Psoas muscle (tissue), 8 donors: ENCODE measurements at places on chromosomes 5 and 9. TPM values are rescaled to one million over a fixed set of nuclear protein-coding genes. Genes with fewer than 3 reads are reported as not detected.

DNA sequence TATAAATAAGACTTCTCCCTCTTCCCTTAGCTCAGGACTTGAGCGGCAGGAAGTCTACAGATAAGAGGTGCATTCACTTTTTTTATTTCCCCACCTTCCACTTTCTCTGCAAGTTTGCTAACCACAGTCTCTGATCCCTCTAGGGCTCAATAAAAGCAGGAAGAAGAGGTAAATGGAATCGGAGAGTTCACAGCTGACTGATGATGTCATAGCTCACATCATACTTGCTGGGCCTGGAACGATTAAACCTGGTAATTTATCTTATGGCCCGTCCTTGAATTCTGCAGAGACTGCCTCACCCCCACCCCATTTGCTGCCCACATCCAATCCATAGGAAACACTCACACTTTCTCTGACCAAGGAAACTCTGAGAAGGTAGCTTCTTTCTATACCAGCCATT, 62.9 kb downstream of the DRD1 start:
- H3K27ac ChIP-seq: no peak overlapping the region
- no peaks in the 10 kb centered on the region for H3K4me1 ChIP-seq
- no peaks in the 10 kb centered on the region for H3K36me3 ChIP-seq
- H3K4me3 ChIP-seq: no peak overlapping the region
- H3K27me3 ChIP-seq: no peaks in the 10 kb centered on the region
- DNase-seq: no peak

DNA sequence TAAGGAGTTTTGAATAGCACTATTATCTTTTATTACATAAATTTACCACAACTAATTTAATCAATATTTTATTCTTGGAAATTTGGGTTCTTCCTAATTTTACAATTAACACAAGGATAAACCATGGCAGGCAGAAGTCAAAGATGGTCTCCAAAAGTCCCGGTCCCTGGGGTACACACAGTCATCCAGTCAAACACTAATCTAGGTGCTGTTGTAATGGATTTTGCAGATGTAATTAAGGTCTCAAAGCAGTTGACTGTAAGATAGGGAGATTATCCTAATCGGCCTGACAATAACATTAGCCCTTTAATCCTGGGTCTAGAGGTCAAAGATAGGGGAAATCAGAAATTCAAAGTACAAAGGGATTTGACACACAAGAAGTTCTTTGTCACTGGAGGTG, 57.5 kb upstream of the HTR1A start:
- H3K27ac ChIP-seq: no peak overlapping the region
- no peak for DNase-seq
- no peak overlapping the region for H3K4me3 ChIP-seq

GRCh38 chr5:53930457-53930856, 370.0 kb downstream of the NDUFS4 start:
- no peak for DNase-seq
- no peak overlapping the region for H3K4me3 ChIP-seq
- H3K27me3 ChIP-seq: no peaks in the 10 kb centered on the region
- H3K27ac ChIP-seq: no peak overlapping the region
- no peaks in the 10 kb centered on the region for H3K36me3 ChIP-seq

DNA sequence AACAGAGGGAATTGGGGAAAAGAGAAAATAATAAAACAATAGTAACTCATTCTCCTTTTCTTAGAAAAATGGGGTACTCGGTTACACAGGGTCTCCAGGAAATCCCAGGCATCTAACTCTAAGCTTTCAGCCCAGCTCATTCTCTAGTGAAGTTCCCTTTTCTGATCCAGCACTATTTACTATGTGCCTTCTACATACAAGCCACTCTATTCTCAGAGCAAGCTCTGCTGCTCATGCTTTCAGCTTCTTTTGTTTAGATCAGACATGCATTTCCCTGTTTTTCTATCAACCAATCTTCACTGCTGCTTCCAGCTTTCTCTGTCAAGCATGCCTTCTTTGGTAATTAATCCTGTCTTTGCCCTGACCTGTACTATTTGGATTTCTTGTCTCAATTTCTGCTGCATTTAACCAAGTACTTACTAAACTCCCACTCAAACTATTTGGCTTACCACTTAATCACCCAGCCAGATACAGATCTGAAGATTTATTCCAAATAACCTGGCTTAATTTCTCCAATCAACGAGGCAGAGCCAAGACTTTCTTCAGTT, 25.3 kb downstream of the OSMR start:
- H3K27ac ChIP-seq: no peak overlapping the region
- H3K4me3 ChIP-seq: no peak overlapping the region
- no peaks in the 10 kb centered on the region for H3K4me1 ChIP-seq
- peaks cover 5% of the 10 kb centered on the region for H3K36me3 ChIP-seq
- no peaks in the 10 kb centered on the region for H3K27me3 ChIP-seq
- no peak for DNase-seq

GRCh38 chr5:139468421-139468931, 2.3 kb upstream of the SMIM33 start:
- no peak overlapping the region for H3K4me3 ChIP-seq
- no peaks in the 10 kb centered on the region for H3K27me3 ChIP-seq
- H3K4me1 ChIP-seq: peaks cover 3% of the 10 kb centered on the region
- peak overlapping the region; percentile 30 for H3K27ac ChIP-seq
- no peak for DNase-seq
- no peaks in the 10 kb centered on the region for H3K36me3 ChIP-seq

DNA sequence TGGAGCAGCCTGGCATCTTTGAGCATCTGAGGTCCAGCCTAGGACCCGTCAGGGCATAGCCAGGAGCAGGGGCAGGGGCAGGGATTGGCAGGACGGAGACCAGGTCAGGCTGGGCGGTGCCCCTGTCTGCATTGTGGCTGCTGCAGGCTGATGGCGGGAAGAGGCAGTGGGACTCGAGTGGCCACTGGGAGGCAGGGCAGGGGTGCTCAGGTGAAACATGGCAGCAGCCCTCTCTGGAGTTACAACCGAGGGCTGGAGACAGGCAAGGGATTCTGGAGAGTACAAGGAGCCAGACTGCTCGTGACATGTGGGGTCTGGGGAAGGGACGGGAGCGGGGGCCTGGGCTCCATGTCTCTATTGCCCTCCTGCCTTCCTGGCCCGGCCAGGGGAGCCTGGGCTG, 97.4 kb upstream of the RAPGEF1 start:
- H3K4me3 ChIP-seq: no peak overlapping the region
- no peak overlapping the region for H3K27ac ChIP-seq

GRCh38 chr5:8094304-8094703, 225.4 kb downstream of the MTRR start:
- no peaks in the 10 kb centered on the region for H3K27me3 ChIP-seq
- DNase-seq: no peak
- no peak overlapping the region for H3K27ac ChIP-seq

- DNase-seq: no peak
- H3K4me3 ChIP-seq: peak overlapping the region; percentile 38
- H3K4me1 ChIP-seq: peaks cover 38% of the 10 kb centered on the region
- peaks cover 68% of the 10 kb centered on the region for H3K36me3 ChIP-seq
- H3K27ac ChIP-seq: peak overlapping the region; percentile 82
Observed at GRCh38 chr5:131672776-131673175, 37.7 kb upstream of the RAPGEF6 start.

DNA sequence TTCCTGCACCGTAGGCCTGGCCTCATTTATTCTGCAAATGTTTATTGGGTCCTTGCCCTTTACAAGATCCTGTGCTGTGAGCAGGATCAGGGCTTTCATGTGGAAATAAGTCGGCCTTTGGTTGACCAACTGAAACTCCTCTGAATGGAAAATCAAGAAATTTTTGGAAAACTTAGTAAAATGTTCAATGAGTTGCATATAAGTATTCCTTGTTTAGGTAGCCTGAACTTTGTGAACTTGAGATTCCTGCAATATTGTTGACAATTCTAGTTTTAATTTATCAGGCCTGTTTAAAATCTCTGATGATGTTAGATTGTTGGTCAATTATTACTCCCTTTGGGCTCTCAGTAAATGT, 1.1 kb downstream of the MAML1 start:
- H3K36me3 ChIP-seq: peaks cover 8% of the 10 kb centered on the region
- peaks cover 49% of the 10 kb centered on the region for H3K4me1 ChIP-seq
- H3K27ac ChIP-seq: peak overlapping the region; percentile 94
- peak overlapping the region; percentile 73 for H3K4me3 ChIP-seq
- DNase-seq: no peak
- H3K27me3 ChIP-seq: no peaks in the 10 kb centered on the region

GRCh38 chr5:39341896-39342295, 22.4 kb downstream of the C9 start:
- no peak overlapping the region for H3K27ac ChIP-seq
- H3K4me1 ChIP-seq: no peaks in the 10 kb centered on the region
- no peaks in the 10 kb centered on the region for H3K27me3 ChIP-seq
- no peaks in the 10 kb centered on the region for H3K36me3 ChIP-seq
- DNase-seq: no peak
- no peak overlapping the region for H3K4me3 ChIP-seq

GRCh38 chr5:91302305-91302704, 80.8 kb downstream of the ARRDC3 start:
- peaks cover 4% of the 10 kb centered on the region for H3K36me3 ChIP-seq
- H3K4me3 ChIP-seq: no peak overlapping the region
- DNase-seq: no peak
- H3K4me1 ChIP-seq: peaks cover 34% of the 10 kb centered on the region

DNA sequence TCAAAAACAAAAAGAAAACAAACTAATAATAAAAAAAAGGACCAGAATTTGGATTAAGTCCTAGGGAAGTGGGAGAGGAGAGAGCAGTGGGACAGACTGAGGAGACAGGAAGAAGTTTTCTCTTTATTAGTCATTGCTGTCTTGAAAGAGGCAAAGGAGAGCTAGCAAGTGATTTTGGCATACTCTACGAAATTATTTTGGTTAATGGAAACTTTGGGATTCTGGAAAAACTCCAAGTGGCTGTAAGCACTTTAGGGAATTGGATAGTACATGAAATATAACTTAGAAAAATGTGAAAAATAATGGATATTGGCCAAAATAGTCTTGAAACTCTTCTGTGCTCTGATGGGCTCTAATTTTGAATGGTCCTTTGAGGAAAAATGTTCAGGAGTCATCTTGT, 1641.8 kb upstream of the WWC1 start:
- H3K36me3 ChIP-seq: no peaks in the 10 kb centered on the region
- no peaks in the 10 kb centered on the region for H3K4me1 ChIP-seq
- H3K4me3 ChIP-seq: no peak overlapping the region
- no peaks in the 10 kb centered on the region for H3K27me3 ChIP-seq

DNA sequence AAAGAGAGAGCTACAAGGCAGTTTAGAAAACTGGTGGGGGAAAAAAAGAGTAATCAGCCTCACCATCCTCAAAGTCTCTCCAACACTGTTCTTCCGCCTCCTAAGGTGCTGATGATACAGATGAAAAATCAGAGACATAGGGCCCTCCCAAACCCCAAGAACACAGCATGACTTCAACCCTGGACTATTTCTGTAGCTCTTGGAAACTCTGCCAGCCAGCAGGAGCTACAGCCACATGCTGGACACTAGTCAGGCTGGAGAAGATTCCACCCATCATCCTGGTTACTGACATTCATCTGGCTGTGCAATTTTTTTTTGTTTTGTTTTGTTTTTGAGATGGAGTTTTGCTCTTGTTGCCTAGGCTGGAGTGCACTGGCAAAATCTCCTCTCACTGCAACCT, 42.4 kb downstream of the OXCT1 start:
- no peaks in the 10 kb centered on the region for H3K4me1 ChIP-seq
- no peak overlapping the region for H3K4me3 ChIP-seq
- no peaks in the 10 kb centered on the region for H3K27me3 ChIP-seq
- no peak overlapping the region for H3K27ac ChIP-seq
- DNase-seq: no peak

DNA sequence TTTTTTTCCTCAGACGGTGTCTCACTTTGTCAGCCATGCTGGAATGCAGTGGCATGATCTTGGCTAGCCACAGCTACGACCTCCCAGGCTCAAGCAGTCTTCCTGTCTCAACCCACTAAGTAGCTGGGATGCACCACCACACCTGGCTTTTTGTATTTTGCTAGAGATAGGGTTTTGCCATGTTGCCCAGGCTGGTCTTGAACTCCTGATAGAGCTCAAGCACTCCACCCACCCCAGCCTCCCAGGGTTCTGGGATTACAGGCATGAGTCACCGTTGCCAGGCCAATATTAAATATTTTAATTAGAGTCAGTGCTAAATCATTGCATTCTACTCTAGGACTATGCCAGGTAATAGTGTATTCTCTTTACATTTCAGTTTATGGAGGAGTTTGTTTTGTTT, 41.5 kb downstream of the UBE2R2 start:
- H3K36me3 ChIP-seq: no peaks in the 10 kb centered on the region
- no peak for DNase-seq
- H3K4me3 ChIP-seq: no peak overlapping the region

GRCh38 chr5:10800852-10801251, 39.8 kb upstream of the DAP start:
- DNase-seq: no peak
- H3K36me3 ChIP-seq: no peaks in the 10 kb centered on the region
- no peaks in the 10 kb centered on the region for H3K4me1 ChIP-seq
- peaks cover 2% of the 10 kb centered on the region for H3K27me3 ChIP-seq
- no peak overlapping the region for H3K4me3 ChIP-seq
- H3K27ac ChIP-seq: no peak overlapping the region

DNA sequence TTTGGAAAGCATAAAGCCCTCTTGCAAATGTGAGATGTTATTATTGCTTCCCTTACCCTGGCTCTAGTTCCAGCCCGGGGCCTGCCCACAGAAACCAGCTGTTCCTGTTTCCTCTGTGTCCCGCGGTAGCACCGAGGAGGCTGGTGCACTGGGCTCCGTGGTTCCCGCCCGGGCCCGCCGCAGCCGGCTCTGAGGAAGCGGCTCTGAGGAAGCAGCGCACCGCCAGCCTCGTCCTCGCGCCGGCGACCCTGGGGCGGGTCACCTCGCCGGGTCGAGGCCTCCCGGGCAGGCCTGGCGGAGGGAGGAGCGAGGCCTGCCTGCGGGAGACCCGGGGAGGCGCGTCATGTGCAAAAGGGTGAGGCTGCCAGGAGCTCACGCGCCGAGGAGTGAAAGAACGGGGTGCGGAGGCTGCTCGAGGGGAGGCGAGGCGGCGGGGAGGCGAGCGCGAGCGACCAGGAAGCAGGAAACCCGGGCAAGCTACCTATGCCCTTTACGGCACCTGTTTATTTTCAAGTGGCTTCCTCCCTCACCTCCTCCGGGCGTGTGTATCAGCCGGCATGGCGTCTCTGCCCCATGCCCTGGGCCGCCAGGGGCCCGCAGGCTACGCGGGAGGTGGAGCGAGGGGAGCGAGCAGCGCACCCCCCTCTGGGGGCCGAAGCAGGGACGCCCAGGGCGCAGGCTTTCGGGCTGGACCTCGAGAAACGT, 61.3 kb upstream of the MEGF10 start:
- no peaks in the 10 kb centered on the region for H3K27me3 ChIP-seq
- DNase-seq: peak; percentile 41

GRCh38 chr5:103014983-103015382, 105.0 kb downstream of the GIN1 start:
- no peak overlapping the region for H3K27ac ChIP-seq
- H3K36me3 ChIP-seq: no peaks in the 10 kb centered on the region
- no peaks in the 10 kb centered on the region for H3K27me3 ChIP-seq
- no peaks in the 10 kb centered on the region for H3K4me1 ChIP-seq

GLRA1 gene
- not detected for total RNA-seq

TDRD7 gene
- total RNA-seq: 4.9 TPM

ORM1 gene
- not detected for total RNA-seq

IFNK gene
- total RNA-seq: not detected

RAD17 gene
- total RNA-seq: 12.0 TPM

PTGER4 gene
- 4.8 TPM for total RNA-seq

NMUR2 gene
- not detected for total RNA-seq

RETREG1 gene
- 252 TPM for total RNA-seq

PPP2R2B gene
- total RNA-seq: not detected

GDA gene
- 0.27 TPM for total RNA-seq

FST gene
- 1.8 TPM for total RNA-seq
